ENCODE measurements at places on chromosomes 4 and X.

DNA sequence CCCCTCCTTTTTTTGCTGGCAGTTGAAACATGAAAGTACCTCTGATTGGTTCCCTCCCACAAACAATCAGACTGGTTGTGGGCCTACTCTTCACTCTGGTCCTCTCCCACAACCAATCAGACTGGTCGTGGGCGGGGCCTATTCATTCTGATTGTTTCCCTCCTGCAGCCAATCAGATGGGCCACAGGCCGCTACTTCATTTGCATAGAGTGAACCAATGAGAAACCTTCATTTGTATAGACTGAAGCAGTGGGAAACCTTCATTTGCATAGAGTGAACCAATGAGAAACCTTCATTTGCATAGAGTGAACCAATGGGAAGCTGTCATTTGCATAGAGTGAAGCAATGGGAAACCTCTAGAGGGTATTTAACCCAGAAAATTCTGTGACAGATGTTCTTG lies 55.2 kb downstream of the TRMT44 start:
- DNase-seq: no peak

DNA sequence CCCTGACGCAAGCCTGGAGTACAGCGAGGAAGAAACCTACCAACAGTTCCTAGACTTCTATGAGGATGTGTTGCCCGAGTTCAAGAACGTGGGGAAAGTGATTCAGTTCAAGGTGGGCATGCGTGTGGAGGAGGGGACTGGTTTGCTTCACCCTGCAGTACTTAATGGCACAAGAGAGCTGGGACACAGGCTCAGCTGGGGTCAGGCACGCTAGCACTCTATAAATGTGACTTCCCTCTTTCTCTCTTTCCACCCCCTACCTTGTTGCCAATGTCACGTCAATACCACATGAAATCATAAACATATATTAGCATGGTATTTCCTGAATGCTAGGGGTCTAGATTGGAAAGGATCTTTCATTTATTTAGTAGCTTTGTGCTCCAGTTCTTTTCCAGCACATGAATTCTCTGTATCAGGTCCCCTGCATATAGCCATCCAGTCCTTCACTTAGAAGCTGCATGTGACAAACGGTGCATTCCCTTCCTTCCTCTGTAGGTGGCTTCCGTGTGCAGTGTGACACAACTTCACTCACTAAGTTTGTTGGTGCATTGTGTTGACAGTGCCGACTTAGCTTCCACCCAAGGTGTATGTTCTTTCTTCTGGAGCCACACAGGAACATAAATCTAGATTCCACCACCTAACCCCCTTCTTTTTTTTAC lies 25.6 kb downstream of the ZRSR2 start:
- DNase-seq: peak; percentile 63

DNA sequence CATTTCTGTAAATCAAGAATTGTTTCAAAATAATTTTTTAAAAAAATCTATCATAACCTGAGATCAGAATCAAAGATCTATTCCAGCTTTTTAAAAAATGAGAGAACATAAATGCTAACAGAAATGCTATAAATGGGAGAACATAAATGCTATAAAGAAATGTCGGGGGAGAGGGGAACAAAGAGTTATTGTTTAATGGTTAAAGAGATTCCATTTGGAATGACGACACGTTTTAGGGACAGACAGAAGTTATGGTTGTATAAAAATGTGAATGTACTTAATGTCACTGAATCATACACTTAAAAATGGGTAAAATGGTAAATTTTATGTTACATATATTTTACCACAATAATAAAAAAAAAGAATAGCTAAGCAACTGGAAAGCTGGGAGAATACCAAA lies 127.1 kb downstream of the ATRX start:
- no peak for DNase-seq

DNA sequence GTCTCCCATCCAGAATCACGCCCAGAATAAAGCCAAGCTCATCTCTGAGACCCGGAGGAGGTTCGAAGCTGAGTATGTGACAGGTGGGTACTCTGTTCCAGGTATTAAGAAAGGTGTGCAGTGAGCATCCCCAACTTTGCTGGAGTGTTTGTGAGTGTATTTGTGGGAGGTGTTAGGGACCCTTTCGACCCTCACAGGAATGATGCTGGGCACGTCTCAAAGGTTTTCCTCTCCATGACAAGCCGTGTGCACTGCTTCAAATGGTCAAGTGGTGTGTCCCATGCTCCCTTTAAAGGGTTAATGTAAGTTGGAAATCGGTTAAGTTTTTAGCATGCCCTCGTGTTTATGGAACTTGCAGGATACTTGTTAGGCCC lies 442 bp downstream of the MOSPD2 start:
- no peak for DNase-seq

DNA sequence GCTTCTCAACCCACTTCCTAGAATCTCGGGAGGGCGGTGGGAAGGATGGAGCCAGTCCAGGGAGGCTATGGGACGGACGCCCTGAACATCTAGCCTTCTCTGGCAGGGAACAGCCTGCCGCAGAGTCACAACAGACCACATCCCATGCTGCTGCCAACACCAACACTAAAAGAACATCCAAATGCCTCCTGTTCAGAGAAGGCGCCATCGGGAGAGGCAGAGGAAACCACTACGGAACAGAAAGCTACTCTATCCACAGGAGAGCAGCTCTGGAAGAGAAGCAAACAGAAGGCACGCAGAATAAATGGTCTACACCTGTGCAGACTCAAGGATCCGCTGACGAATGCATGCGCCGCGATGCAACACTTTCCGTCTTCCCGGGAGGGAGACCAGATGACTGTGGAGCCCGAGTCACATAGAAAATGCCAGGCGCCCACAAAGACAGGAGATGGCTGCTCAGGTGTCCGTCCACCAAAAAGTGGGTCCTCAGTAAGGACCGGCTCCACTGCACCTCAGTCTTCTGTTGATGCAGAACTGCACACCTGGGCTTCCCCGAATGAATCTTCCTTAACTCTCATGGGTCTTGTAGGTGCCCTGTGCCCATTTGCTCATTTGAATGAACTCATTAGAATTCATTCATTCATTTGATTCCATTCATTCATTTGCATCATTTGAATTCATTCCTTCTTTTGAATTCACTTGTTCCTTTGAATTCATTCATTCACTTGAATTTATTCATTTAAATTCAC lies 217.5 kb downstream of the DHRSX start:
- no peak for DNase-seq

DNA sequence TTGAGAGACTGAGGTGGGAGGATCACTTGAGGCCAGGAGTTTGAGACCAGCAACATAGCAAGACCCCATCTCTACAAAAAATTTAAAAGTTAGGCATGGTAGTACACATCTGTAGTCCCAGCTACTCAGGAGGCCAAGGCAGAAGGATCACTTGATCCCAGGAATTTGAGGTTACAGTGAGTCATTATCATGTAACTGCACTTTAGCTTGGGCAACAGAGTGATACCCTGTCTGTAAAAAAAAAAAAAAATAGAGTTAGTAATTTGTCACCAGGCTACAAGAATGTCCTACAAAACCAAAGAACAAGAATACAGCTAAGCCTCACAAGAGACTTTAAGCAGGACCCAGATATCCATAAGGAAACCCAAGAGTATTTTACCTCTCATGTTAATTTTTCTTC lies 27.0 kb upstream of the RAB28 start:
- DNase-seq: no peak

- no peak for DNase-seq
These were observed 55.3 kb downstream of the TECRL start for GRCh38 chr4:64353904-64354303.

DNA sequence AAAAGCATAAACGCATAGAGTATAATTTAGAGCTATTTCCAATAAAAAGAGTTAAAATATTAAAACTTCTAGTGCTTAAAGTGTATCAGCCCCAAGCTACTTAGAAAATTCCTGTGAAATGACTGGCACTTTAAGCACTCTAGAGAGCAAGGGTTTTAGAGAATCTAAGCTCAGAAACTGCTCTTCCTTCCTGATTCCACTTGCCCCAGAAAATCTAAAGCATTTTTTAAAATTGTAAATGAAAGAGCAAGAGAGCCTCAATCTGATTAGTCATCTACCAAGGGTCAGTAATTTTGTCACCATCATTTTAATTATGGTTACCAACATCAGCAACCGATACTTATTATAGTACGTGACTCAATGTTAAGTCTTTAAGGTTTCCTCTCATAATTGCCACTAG lies 25.0 kb downstream of the CTPS2 start:
- DNase-seq: no peak

- no peak for DNase-seq
These were observed 73.6 kb downstream of the PALLD start for GRCh38 chr4:168570466-168570865.

DNA sequence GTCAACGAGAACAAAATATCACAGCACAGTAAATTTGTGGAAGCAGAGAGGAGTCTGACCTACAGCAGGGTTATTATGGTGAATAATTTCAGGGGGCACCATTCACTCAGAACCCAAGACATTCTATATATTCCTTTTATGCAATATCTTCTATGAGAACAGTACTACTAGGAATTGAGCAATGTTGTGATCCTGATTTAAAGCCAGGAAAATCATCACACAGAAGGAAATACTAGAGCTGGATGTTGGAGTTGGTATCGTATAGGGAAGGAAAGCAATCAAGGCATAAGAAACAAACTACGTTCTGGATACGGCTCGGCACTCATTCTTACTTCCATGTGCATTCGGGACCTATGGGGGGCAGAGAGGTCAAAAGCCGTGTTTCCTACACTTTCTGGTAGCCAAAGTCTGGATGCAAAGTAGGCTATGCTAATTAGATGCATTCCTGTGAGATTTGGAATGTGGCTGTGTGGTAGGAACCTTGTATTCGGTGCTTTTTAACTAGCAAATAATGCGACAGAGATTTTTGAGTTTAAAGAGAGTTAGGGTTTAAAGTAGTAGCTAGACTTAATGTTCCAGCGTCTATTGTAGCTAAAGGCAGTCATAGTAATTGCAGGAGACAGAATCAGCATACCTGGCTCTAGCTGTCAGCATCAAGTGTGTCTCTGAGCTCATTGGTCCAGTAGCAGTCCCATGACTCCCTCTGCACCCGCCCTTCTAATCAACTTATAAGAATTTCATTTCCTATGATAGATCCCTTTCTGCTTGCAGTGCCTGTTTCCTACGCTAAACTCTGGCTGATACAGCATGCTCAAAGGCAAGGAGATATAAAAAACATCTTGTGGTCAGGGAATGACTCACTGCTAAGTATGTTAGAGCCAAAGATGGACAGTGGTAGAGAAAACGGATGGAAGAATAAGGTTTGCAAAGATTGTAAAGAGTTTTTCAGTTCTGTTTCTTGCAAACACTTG lies 43.3 kb upstream of the PDGFC start:
- DNase-seq: no peak

DNA sequence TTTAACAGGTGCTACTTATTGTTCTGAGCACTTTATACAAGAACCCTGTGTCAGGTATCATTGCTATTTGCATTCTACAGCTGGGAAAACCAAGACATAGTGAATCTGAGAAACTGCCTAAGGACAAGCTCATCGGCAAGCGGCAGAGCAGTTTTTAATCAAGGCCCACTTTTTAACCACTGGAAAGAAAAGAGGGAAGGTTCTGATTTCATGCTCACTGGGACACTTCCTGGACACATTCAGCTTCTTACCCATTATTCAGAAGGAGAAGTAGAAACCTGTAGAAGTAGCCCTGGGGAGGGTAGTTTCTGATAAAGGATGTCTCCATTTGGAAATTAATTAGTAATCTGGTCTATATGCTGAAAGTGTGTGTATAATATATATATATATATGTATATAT lies 2.5 kb upstream of the LNX1 start:
- DNase-seq: no peak

DNA sequence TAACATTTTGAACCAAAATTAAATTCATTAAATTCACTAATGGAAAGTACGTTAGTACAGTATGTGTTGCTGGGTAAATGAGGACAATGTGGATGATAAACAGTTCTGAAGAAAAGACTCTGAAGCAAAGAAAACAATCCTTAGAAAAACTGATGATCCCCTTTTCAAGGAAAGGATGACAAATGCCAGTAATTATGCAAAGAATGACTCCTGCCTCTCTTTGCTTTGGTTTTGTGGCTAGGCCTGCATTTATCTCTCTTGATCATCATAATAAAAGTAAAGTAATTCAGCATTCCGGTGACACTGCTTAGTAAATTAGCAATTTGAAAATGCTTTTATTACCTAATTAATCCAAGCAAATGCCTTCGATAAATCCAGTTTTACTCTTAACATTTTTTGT lies 652.2 kb upstream of the DIPK2B start:
- DNase-seq: peak; percentile 67

DNA sequence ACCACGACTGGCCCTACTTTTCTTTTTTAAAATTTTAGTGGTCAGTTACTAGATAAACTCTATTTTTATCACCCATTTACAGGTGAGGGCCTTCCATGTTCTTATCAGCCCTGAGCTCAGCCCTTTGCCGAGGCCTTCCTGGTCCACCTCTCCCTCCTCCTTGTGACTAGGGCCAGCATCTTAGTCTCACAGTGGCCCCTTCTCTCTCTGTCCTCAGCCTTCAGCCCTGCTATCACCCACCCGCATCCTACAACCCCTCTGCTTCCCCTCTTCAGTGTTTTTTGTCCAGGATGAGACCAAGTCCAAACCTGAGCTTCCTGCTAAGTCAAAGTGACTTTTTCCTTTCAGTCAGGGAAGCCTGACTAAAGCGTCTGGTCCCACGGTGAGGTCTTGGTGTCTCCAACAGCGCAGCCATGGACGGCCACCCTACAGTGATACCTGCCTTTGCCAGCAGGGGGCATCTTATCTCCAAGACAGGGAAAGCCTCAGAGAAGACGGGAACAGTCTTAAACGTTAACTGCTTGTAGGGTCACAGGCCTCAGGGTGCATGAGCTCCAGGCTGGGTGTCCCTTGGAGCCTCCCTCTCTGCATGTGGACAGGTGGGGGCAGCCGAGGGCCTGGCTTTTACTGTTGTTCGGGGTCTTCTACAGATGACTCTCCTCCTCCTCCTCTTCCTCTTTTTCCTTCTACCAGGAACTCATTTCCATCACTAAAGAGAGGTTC lies 11.7 kb upstream of the GAGE10 start:
- DNase-seq: peak; percentile 77

DNA sequence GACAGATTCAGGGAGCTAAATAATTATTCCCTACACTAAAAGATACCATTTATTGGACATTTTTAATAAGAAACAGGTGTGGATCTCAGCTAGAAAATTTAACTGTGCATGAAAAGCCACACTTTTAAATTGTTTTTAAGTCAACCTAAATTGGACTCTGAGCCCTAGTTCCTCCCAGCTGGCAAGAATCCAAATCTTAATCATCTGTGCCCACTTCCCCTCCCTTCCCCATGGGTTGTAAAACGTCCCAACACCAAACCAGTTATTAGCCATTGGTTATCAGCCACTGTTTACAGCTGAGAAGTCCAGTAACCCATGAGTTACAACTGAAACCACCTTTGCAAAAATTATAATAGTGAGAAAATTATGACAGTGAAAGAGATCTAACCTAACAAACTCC lies 125.6 kb upstream of the S100G start:
- DNase-seq: no peak

DNA sequence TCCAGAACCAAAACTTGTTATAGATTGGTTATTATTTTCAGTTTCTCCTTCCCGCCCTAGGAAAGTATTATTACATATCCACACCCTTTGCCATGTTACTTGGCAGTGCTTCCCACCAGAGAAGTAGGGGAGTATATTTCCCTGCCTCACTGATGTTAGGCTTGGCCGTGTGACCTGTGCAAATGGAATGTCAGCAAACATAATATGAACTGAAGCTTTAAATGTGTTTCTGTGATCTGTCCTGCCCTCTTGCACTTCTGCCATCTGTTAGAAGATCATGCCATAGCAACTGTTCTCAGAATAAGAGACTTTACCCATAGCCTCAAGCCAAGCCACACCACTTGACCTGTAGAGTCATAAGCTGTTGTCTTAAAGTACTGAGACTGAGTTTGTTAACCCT lies 36.7 kb upstream of the NEUROG2 start:
- DNase-seq: no peak
